ENCODE measurements at places on chromosomes 2 and 18.

DNA sequence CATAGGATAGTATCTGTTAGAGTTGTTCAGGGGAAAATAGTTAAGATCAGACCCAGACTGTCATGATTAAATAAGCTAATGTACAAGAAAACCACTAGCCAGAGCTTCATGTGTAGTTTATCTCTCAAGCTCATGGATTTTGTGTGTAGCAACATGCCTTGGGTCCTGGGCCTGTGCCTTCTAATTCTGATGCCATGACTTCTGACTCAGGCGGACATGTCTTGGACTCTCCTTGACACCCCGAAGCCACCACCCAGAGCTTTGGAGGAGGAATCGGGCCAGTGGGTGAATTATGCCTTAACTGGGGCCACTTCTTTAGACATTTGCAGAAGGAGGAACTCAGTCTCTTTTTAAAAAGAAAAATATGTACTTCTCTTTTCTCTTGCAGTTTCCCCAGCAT lies 68.7 kb downstream of the NPAS2 start:
- no peak for DNase-seq

GRCh38 chr18:3402982-3403451 lies 47.0 kb upstream of the TGIF1 start:
- DNase-seq, result no peak

- DNase-seq, result no peak
Observed at GRCh38 chr2:44944102-44944951, 2.8 kb downstream of the SIX3 start.

DNA sequence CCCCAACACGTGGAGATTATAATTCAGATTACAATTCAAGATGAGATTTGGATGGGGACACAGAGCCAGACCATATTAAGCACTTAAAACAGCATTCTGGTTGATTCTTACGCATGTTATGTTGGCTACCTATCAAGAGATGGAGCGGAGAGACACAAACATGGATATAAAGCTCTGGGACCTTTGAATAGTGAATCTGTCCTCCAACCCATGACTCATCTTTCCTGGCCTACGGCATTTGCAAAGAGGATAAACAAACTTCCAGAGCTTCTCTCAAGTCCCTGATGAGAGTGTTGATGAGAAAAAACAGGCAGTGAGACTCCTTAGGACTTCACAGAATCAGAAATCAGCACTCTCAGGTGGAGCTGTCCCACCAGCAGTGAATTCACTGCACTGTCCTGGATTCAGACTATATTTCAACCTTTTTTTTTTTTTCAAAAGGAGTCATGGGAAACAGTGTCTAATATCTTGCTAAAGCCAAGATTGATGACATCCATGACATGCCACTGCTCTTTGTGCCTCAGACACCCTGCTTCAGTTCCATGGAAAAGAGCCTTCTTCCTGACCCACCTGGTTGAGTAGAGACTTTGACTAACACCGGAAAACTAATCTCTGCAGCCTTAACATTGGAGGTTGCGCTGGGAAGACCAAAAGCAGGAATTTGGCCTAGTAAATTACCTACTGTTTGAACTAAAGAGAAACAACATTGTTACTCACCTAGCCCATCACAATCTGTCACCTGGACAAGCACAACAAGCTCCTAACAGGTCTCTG lies 62.1 kb upstream of the NPAS2 start:
- DNase-seq, result no peak

- DNase-seq, result no peak
Observed at GRCh38 chr2:160898581-160899307, 261.5 kb upstream of the TANK start.

GRCh38 chr2:113133704-113134598 lies 6.6 kb downstream of the IL1RN start:
- no peak for DNase-seq

GRCh38 chr2:29104688-29105087 lies 10.5 kb upstream of the CLIP4 start:
- DNase-seq, result no peak

DNA sequence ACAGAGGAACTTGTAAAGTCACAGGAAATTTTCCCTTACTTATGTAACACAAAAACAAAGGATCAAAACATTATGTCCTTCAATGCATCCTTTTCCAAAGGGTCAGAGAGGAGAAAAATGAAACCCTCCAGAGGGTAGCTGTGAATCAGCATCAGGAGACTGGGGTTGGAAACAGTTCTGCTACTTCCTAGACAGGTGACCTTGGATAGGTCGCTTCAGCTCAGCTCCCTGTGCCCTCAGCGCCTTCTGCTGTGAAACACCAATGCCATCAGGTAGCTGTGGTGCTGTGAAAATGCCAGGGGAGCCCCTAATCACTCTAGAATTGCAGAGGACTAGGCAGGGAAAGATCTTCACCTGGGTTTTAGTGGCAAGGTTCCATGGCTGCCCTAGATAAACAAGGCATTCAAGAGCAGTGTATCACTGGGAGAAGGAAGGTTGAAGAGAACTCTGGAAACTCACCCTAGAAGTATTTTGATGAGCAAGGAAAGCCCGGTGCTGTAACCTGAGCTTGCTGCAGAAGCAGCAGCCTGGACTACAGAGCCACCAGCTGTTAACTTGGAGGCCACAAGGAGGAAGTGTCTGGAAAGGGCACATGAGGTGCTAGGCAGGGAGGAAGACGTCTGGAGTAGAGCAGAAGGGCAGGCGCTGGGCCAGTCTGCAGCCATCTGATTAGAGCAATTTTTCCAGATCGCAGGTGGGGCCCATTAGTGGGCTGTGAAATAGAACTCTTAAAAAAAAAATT lies 100.7 kb upstream of the MCFD2 start:
- DNase-seq, result no peak

DNA sequence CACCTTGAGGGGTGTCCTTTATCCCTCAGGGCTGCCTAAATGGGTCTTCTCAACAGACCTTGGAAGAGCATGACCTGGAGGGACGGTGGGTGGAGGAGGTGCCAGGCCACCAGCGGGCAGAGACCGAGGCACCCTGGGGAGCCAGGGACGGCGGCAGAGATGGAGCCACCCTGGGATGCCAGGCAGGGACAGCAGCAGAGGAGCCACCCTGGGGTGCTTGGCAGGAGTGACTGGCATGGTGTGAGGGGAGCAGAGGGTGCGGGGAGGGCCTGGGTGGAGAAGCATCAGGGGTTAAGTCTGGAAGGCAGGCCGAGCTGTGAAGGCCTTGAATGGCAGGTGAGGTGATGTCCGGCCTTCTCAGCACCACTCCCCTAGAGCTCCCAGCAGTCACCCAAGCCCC lies 56.1 kb downstream of the CIB4 start:
- no peak for DNase-seq
